ENCODE measurements at places on chromosomes 2 and 18. TPM values are rescaled to one million over a fixed set of nuclear protein-coding genes. Genes with fewer than 3 reads are reported as not detected.
A peak's percentile ranks its signal among the peaks of the same experiment; 100 is the strongest.

LIMS3 gene
- 43.6 TPM for total RNA-seq

DSG4 gene
- total RNA-seq = not detected

HES6 gene
- total RNA-seq = 2.5 TPM

LOXHD1 gene
- total RNA-seq = 5.5 TPM

SCYGR8 gene
- total RNA-seq = not detected

HOXD12 gene
- total RNA-seq = not detected

GRCh38 chr2:219018286-219018685 lies 23.0 kb downstream of the CFAP65 start:
- no peak for DNase-seq

DNA sequence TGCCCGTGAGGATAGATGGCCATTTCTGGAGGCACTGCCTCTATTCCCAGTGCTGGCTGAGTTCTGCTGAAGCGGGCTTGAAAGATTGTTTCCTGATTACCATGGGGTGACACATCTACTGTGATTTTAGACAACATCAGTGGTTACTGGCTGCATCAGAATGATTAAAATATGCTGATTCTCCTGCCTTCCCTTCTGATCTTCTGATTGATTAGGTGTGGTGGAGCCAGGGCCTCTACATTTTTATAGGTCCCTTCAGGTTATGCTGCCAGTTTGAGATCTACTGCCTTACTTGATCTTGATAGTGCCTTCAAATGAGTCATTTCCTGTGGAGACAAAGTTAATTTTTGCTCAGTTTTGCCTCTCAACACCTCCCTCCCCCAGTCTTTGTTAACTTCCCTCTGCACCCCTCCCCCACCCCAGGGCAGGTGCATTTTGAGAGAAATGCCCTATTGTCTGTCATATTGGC lies 31.6 kb upstream of the SNORC start:
- no peak for DNase-seq

- DNase-seq = no peak
Measured at GRCh38 chr2:64244037-64244416, 99.8 kb upstream of the PELI1 start.

DNA sequence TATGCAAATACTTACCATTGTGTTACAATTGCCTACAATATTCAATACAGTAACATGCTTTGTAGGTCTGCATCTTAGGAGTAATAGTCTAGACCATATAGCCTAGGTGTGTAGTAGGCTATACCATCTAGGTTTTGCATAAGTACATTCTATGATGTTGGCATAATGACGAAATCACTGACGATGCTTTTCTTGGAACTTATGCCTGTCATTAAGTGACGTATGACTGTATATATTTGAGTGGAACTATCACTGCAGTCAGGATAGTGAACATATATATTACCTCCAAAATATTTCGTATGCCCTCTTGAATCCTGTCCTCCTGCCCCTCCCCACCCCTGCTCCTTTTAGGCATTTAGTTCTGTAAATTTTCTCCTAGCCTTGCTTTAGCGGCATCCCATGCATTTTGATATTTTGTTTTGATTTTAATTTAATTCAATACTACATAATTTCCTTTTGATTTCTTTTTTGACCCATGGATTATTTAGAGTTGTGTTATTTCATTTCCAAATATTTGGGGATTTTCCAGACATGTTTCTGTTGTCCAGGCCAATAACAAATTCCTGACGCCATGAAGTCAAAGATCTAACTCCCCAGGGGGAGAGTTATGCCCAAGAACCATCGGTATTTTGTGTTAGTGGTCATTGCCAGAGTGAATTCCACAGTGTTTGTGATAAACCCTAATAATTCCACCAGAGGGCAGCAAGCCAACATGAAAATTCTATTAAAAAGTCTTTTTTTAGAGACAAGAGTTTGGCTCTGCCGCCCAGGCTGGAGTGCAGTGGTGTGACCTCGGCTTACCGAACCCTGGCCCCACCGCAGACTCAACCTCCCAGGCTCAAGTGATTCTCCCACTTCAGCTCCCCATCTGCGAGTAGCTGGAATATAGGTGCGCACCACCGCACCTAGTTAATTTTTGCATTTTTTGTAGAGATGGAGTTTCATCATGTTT lies 24.2 kb upstream of the CASP8 start:
- DNase-seq = peak; percentile 30

DNA sequence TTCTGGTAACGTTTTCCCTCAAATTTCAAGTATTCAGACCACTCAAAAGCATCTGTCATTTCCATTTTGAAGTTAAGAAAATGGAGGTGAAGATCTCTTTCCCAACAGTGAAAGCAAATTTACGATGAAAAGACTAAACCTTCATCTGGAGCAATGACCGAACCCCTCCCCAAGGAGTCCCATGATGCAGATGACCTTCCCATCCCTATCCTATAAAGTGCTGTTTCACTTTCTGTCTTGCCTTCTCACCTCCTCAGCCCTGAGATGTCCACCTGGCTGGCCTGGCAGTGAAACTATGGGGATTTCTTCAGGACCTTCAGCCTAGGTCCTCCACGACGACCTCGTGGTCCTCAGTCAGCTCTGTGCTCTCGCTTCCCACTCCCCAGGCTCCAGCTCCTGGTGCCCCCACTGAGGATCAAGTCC lies 925 bp upstream of the NPC1 start:
- no peak for DNase-seq

DNA sequence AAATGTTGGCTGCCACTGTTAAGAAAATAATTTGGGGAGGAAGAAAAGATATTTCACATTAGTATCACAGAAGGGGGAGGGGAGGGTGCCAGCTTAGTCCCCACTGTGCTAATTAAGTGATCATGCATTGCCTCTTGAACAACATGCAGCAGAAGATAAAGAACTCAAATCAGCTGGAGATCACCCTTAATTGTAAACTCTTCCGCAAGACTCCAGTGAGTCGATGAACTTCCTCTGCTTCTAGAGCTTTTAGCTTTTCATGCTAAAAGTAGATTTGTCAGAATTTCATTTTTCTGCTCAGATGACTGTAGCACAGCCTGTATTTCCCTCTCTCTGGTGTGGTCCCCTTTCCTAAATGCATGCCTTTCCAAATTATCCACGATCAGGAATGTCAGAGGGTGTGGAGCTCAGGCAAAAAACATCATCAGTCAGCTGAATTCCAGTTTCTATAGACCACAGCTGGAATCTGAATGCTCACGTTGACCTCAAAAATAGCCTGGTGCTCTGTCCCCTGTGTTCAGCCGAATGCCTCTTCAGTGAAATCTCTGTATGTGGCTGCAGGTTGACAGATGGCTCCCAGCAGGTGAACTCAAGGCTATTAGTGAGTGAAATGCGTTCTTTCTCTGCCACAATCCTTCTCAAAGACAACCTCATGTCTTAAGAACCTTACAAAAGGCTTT lies 156.8 kb upstream of the UNC80 start:
- DNase-seq = no peak

- DNase-seq = no peak
Measured at GRCh38 chr2:163652751-163653150, 83.1 kb downstream of the FIGN start.

DNA sequence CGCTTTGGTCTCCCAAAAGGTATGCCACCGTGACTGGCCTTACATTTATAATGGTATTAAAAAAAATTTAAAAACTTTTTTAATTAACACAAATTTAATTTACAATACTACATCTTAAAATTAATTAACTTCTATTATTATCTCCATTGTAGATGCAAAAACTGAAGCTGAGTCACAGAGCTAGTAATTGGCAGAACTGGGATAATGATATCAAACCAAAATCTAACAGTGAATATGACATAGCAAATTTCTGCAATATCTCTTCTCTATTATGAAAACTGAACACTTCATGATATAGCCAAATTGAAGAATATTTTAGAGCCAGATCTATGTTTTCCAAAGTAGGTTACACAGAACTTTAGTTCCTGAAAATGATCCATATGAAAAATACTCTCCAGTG lies 66.4 kb upstream of the CHAC2 start:
- DNase-seq = no peak

DNA sequence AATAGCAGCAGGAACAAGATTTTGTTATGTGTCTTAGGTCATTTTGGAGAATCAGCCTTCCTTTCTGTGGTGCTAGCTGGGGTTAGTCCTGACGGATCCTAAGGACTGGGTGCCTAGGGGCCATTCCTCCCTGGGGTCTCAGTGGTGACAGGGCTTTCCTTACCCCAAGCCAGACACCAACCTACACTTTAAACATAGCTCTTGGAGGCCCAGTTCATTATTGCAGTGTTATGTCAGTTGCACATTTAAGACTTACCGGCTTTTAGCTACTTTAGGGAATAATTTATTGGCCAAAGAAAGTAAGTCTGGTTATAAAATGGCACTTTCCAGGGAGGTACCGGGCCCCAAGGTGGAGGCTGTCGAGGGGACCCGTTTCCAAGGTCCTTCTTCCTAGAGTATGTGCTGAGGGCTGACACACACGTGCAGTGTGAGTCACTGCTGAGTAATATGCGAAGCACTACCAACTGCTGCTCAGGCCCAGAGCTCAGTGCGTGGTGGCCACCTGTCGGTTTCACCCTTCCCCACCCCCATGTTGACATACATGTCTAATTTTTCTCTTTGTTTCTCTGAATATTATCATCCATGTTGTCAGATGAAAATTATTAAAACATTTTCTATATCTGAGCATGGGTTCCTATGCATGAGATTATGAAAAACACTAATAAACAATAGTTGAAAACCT lies 37.0 kb upstream of the GRHL1 start:
- DNase-seq = no peak

DNA sequence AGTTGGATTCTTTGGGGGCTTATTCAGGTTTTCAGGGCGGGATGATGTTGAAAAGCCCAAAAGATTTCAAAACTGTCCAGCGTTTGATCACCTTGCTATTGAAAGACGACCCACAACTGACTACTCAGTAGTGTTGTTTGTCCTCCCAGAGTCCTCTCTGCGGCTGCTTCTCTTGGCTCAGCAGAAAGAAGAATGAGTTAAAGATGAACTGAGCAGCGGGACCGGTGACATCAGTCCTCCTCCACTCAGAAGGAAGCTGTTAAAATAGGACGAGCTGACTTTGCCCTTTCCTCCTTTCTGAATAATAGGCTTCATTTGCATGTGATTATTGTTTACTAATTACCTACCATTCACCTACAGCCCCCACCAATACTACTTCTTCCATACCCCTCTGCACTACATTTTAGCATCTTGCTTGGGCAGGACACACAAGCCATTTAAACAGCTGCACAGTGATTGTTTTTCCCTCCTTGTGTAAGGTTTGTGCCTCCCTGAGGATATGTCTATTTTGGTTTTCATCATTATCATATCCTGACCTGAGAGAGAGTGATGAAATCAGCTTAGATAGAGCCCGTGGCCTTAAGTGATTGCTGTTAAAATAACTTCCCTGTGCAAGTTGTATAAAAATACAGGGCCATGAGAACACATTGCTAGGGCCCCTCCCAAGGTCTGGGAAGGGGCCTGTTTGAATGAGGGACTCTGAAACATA lies 261.8 kb downstream of the FHOD3 start:
- no peak for DNase-seq

DNA sequence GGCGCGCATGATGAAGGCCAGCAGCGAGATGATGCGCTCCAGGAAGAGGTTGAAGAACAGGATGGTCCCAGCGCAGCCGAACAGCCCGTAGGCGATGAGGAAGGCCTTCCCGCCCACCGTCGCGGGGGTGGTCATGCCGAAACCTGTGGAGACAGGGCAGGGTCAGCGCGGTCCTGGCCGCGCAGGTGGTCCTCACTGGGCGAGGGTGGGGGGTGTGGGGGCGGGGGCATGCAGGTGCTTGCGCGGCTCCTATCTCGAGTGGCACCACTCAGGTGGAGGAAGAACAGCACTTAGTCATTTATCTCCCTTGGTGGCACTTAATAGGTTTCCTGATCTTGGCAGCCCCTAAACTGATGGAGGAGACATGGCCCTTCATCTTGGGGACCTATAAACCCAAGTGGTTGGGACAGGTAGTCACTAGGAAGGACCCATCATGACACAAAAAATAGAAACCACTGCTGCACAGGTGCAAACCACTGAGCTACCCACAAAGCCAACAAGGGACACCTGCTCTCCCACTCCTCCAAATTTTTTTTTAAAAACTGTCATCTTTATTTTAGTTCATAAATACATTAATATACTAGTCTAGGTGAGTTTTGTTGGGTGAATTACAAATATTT lies 118.8 kb downstream of the MSH2 start:
- no peak for DNase-seq

DNA sequence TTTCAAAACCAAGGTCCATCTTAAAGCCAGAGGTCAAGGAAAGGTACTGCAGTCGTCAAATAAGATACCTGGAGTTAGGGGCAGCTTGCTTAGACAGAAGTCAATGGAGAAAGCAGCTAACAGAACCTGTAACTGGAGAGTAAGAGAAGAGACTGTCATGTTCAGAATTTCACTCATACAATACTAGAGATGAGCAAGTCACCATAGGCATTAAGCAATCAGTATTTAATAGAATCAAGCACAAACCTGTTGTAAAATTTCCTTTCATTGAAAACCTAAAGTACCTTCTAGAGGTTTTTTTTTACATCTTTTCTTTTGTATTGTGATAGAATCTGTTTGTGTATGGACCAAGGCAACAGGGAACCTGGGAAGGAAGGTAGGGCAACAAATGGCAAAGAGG lies 183.4 kb upstream of the ERBB4 start:
- no peak for DNase-seq

- DNase-seq = no peak
Measured at GRCh38 chr2:207143215-207144172, 22.3 kb downstream of the KLF7 start.

GRCh38 chr2:46123013-46123412 lies 174.2 kb upstream of the EPAS1 start:
- DNase-seq = no peak

DNA sequence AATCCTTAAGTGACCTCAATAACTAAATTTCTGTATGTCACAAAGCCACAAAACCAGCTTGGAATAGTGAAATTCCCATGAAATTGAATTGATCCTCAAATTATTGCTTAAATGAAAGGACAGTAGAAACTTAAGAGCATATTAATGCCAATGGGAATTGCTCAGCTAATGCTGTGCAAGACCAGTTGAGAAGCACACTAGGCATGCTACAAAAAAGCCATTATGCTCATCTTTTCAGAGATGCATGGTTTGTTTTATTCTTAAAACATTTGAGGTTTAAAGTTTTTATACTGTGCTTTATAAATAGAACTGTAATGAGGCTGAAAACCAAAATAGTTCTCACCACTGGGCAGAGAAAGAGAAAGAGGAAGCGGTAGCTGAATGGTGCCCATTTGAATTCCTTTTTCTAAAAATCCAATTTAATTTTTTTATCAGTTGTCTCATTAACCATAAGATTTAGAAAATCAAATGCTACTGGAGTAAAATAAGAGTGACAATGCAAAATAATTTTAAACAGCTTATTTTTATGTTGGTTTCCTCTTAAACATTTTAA lies 98.6 kb downstream of the LNPK start:
- no peak for DNase-seq

- no peak for DNase-seq
Measured at GRCh38 chr2:235008584-235009044, 56.8 kb downstream of the SH3BP4 start.

GRCh38 chr2:15158532-15158931 lies 402.6 kb downstream of the NBAS start:
- DNase-seq = no peak

GRCh38 chr18:52339891-52340371 lies at the start of gene DCC:
DCC (plus strand) TSS chr18:52340197; CDS start chr18:52340788, 591 bp downstream.
- DNase-seq = no peak
